Fibroblast of pulmonary artery (primary cell): ENCODE measurements at places on chromosomes 6 and 20.

DNA sequence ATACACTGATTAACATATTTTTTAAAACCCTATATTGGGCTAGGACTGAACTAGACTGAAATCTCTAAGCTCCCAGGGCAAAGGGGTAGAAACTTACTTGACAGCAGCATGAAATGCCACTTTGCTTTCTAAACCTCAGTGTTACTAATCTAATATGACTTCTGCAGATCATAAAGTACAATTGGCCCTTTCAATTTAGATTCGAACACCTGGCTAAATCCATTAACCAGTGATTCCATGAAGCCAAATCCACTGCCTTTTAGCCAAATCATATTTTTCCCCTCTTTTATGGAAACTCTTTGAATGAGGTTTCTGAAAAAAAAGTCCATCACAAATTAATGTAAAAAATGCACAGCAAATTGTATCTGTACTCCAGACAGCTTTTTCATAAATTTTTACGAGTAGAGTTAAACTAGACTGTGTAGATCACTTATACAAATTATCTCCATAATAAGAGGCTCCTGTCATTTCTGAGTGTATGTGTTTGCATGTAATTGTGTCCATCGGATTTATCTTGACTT is 25.7 kb downstream of the EPHA7 start:
- DNase-seq, result no peak

DNA sequence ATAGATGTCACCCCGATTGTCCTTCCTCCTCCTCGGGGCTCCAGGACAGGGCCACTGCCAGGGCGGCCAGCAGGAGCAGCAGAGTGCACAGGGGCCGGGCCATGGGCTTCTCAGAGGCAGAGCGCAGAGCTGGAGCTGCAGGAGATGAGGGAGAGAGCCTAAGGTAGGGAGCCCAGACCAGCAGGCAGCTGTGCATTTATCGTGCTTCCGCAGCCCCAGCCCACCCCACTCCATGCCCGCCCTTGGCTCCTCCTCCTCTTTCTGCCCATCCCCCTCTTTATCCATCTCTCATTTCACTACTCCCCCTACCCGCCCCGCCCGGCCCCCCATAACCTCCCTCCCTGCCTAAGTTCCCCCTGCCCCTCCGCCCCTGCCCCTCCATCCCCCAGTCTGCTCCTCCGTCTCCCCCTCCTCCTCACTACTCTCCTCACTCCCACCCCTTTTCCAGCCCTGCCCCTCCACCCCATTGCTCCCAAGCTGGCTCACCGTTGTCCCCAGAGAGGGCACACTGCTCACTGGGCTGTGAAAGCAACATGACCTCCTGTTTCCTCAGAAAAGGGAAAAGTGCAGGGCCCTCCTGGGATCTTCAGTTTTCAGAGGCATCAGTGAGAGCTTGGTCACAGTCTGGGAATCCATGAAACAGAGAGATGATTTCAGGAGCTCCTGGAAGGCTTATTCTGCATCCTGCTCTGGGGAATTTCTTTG is 25.5 kb upstream of the CST1 start:
- no peak for DNase-seq

GRCh38 chr6:98769546-98769945 is 64.8 kb upstream of the POU3F2 start:
- DNase-seq, result peak; percentile 18

DNA sequence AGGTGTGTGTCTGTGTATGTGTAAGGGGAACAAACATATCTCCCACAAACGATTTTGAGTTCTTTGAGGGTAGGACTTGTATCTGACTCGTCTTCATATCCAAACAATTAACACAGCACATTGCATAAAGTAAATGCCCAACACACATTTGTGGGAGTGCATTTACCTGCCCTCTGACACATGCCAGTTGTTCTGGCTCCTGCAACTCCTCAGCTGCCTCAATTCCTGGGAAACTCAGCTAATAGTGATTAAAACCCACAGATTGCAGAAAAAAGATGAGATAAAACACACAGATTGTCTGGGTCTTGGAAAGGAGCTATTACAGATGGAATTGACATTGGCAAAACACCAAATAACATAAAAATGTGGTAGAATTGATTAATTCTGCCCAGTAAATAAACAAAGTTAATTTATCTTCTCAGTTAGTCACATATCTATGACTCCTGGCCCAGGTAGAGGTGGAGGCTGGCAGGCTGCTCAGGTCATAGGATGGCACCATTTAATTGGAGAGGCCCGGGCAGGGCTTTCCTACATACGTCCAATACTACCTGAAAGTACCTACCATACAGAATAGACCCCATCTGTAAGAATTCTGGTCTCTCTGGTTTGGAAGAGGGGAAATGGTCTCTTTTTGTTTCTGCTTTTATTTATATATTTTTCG is 71.5 kb upstream of the IFNGR1 start:
- no peak for DNase-seq

DNA sequence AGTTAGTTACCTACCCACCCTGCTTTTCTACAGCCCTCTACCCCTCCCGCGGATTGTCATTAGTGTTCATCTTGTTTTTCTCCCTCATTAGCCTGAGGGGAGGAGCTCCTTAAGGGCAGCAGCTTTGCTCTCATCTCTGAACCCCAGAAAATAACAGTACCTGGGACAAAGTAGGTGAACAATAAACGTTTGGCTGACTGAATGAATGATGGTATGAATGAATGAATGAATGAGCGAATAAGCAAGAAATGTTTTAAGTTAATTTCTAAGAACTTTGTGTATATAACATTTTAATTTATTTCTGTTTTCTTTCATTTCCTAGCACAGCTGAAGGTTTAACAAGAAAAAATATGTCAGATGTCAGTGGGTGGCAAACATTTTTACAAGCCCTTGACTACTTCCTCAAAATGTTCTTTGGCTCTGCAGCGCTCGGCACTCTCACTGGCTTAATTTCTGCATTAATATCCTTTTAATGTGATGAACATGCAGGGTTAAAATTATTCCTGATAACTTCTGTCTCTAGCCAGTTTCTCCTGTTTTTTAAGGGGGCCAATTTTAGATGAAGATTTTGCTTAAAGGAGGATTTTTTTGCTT is 50.1 kb downstream of the SLC9A8 start:
- no peak for DNase-seq

- peak; percentile 59 for DNase-seq
These were observed 81.8 kb downstream of the JAG1 start for GRCh38 chr20:10591946-10592521.

- DNase-seq, result no peak
These were observed 7.8 kb downstream of the OR2A4 start for GRCh38 chr6:131693384-131693783.

DNA sequence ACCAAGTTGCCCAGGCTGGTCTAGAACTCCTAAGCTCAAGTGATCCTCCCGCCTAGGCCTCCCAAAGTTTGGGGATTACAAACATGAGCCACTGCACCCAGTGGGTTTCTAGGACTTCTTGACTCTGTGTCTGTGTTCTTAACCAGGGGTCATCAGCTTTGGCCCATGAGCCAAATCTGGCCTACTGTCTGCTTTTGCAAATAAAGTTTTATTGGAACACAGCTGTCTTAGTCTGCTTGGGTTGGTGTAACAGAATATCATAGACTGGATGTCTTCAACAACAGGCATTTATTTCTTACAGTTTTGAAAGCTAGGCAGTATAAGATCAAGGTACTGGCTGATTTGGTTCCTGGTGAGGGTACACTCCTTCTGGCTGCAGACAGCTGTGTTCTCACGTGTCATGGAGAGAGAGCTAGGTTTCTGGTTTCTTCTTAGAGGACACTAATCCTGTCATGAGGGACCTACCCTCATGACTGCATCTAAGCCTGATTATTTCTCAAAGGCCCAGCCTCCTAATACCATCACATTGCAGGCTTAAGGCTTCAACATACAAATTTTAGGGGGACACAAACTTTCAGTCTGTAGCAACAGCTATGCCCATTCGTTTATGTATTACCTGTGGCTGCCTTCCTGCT is 23.3 kb downstream of the ARFGEF2 start:
- DNase-seq, result no peak

DNA sequence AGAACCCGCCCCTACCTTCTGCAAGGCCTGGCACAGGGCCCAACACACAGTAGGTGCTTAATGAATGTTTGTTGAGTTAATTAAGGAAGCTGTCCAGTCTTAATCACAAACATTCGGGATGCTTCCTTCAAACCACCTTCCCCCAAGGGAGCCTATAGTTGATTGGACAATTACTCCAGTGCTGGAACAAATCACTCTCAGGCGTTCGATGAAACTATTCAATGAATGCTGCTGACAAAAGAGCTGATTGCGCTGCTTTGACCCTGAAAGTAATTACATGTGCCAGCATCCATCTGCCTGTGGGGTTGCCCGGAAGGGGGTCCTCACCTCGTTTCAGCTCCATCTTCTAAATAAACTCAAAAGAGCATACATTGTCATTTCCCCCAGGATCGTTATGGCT is 112.0 kb upstream of the SRSF6 start:
- no peak for DNase-seq

- no peak for DNase-seq
These were observed 1355.1 kb upstream of the CITED2 start for GRCh38 chr6:140729521-140729920.

GRCh38 chr6:100342830-100343229 is 121.9 kb downstream of the SIM1 start:
- peak; percentile 67 for DNase-seq

DNA sequence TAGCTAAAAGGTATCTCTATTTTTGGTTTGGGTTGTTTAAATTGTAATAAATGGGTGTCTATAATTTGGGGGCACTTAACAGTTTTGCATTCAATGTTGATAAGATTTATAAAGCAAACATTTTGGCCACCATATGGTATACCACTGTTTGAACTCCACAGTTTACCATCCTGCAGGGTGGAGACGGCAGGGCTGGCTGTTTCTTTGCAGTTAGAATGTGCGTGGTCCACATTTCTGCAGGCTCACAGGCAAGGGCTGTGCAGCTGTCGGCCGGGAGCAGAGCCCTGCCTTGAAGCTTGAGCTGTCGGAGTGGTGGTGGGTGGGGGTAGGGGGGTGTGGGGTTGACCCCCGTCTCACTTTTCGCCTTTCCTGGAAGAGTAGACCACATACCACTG is 135.9 kb downstream of the CDH4 start:
- no peak for DNase-seq

- peak; percentile 58 for DNase-seq
These were observed 931 bp upstream of the UCKL1 start for GRCh38 chr20:63957004-63957689.

GRCh38 chr20:3710011-3710466 is 2.4 kb downstream of the SIGLEC1 start:
- DNase-seq, result no peak

DNA sequence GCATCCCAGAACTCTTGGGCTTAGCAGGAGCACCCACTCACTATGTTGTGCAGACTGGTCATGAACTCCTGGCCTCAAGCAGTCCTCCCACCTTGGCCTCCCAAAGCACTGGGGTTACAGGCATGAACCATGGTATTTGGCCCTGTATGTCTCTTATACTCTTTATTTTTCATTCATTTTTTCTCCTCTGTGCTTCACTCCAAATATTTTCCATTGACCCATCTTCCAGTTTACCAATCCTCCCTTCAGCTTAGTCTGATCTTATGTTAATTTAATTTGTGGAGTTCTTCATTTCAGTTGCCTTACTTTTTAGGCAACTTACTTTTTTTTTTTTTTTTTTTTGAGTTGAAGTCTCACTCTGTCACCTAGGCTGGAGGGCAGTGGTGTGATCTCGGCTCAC is 79.5 kb downstream of the EZR start:
- DNase-seq, result no peak

GRCh38 chr6:108798670-108799353 is 49.4 kb upstream of the ARMC2 start:
- peak; percentile 48 for DNase-seq

GRCh38 chr6:157768863-157769551 is 54.0 kb upstream of the SNX9 start:
- no peak for DNase-seq

- no peak for DNase-seq
These were observed 36.4 kb downstream of the RRBP1 start for GRCh38 chr20:17645546-17646208.

DNA sequence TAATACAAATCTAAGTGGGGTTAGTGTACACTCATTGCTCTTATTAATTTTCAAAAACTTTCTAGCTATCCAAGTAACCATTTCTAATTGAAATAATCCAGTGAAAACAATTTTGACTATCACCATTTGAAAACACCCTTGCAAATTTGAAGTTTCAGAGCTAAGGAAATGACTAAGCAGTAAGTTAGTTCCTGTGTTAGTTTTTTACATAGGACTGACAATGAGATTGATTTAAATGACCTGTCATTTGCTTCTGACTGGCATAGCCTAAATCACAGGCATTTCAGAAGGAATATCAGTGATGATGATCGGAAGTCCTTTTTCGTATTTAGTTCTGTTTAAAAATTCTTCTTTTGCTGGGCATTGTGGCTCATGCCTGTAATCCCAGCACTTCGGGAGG is 27.0 kb downstream of the STK4 start:
- peak; percentile 36 for DNase-seq

GRCh38 chr6:77965449-77965848 is 312.6 kb downstream of the MEI4 start:
- DNase-seq, result no peak

- DNase-seq, result peak; percentile 67
These were observed 57.0 kb upstream of the EPB41L1 start for GRCh38 chr20:36097337-36098151.

GRCh38 chr20:59515013-59515905 is 89.1 kb upstream of the PHACTR3 start:
- DNase-seq, result peak; percentile 52

GRCh38 chr6:129643176-129643575 is 66.8 kb downstream of the ARHGAP18 start:
- no peak for DNase-seq

- no peak for DNase-seq
These were observed 668 bp upstream of the RPP40 start for GRCh38 chr6:5004373-5005037.

DNA sequence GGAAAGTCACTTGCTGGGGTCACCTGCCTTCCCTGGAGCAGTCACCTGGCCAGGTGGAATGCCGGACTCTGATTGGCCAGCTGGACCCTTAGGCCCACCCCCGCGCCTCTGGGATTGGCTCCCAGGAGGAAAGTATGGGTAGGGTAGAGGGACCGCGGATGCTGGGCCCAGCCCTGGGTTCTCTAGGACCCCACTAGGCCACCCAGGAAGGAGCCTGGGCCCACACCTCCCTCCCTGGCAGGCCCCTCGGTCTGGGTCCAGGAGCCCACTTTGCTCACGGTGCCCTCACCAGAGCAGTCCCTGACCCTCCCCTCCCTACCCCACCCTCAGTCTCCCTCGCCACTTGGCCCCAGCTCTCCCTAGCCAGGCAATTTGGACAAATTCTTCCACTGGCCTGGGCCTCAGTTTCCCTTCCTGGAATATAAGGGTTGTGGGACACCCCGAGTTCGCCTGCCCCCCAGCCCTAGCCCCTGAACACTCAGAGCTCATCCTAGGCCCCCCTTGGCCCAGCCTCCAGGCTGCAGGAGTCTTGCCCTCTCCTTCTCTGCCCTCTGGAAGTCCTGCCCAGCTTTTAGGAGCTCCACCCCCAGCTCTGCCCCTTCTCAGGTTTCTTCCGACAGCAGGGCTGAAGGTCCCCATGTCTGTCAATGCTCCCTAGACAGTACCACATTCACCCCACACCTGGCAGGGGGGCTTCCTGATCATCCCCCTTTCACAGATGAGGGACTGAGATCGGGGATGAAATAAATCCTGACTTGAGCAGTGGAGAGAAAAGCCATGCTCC is 299.6 kb downstream of the TAF4 start:
- DNase-seq, result no peak

- DNase-seq, result peak; percentile 58
These were observed 36.4 kb downstream of the HLA-DPB1 start for GRCh38 chr6:33112148-33112547.
